ENCODE measurements at places on chromosomes 7 and 10.
A peak's percentile ranks its signal among the peaks of the same experiment; 100 is the strongest.

DNA sequence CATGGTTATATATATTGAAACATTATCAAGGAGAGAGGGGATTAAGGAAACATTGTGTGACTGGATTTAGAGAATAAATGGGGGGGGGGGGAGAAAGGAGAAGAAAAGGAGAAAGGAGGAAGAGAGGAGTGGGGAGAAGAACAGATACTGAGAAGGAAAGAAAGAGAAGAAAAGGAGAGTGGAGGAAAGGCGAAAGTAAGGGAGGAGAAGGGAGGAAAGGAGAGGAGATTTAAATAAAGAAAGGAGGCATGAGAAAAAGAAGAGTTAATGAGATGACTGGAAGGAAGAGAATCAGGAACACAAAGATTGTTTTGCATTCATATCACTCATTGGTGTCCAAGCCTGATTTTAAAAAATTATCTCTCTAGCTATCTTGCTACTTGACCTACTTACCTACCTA, 16.1 kb upstream of the TSPAN12 start:
- DNase-seq, result no peak

DNA sequence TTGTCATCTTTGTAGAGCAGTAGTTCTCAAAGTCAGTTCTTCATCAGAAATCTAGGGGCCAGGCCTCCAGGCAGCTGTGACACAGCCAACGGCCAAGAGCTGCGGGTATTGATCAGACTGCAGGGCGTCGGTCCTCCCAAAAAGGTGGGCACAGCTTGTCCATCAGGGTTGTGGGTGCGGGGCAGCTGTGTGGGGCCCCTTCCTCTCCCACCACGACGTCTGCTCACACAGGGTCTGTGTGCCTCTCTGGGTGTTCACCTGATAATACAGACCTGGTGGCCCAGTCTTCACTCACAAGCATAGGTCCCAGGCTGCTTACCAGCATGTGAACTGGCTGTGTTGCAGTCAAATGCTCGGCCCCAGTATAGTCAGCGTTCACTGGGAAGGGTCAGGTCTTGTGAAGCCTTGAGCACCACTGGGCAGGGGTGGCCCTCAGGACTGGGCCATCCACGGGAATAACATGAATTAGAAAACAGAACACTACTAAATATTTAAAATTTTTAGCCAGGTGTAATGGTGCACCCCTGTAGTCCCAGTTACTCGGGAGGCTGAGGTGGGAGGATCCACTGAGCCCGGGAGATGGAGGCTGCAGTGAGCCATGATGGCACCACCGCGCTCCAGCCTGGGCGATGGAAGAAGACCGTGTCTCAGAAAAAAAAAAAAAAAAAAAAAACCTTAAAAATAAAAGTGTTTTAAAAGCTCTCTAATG, 102.8 kb upstream of the DIP2C start:
- no peak for DNase-seq

DNA sequence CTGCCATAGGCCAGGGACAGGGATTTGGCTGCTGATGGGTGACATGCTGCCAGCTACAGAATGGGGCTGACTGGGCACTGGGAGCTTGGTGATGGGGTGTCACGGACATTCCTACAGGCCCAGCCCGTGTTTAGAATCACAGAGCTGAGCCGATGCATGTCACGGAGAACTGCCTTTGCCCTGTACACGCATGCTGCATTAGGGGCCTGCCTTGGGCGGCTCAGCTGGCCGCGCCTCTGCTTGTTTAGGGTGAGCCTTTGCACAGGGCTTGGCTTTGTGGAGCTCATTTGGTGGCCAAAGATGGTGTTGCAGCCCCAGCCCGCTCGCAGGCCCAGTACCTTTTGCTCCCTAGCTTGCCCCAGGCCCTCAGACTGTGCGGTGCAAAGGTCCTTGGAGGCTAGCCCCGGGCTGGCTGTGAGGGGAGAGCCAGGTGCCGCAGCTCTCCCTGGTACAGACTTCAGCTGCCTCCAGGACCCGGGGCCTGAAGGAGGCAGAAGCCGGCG, 108.4 kb upstream of the BTBD16 start:
- no peak for DNase-seq

DNA sequence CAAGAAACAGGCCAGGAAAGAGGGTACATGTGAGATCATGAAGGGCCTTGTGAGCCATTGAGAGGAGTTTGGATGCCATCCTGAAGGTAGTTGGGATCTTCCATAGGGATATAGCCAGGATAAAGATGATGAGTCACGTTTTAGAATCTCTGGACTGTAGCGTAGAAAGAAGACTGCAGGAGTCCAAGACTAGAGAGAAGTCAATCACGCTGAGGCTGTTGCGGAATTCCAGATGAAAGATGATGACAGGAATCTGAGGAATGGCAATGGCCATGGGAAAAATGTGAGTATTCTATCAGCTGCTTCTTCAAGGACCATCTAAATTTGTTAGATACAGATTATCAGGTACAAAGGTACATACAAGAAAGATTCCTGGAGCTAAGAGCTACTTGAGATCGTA, 711.3 kb downstream of the GRM8 start:
- DNase-seq, result no peak

GRCh38 chr10:58967551-58968388, 208.7 kb upstream of the PHYHIPL start:
- DNase-seq, result no peak

- DNase-seq, result no peak
These were observed 122.6 kb downstream of the MARCHF5 start for GRCh38 chr10:92413519-92413918.

GRCh38 chr10:96622013-96622787, 35.4 kb upstream of the TM9SF3 start:
- DNase-seq, result no peak

GRCh38 chr10:121043124-121043849, 192.1 kb downstream of the WDR11 start:
- peak; percentile 90 for DNase-seq

- peak; percentile 26 for DNase-seq
These were observed 192.7 kb downstream of the PTPRN2 start for GRCh38 chr7:158394936-158395335.

DNA sequence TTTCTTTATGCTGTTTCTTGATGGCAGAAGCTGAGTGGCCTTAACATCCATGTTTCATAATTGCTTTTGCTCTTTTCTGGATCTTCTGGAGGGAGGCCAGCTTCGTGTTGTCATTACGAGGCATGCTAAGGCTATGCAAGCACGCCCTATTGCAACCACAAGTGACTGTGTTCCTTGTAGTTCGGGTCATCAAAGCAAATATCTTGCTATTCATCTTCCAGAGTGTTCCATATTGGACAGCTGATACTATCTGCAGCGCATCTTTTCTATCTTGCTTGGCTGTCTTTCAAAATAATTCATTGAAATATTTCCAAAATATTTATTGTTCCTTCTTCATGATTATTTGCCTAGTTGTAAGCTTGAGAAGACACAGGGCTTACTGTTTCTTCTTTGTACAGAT, 5.0 kb downstream of the EPHB6 start:
- peak; percentile 45 for DNase-seq

DNA sequence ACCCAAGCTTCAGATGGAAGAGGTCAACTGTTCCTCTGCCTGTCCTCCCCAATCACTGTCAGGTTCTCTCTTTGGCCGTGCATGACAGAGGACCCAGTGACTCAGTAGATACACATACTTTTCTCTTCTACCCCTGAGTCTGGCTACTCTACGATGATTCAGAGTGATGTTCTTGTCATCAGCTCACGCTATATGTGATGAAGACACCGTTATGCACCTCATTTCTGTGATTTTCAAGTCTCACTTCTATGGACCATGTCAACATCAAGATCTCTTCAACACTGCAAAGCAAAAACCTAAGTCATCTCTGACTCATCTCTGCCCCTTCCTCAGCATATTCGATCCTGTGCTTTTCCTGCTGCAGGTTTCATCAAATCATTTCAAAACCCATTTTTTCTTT, 76.6 kb upstream of the DGKI start:
- no peak for DNase-seq

DNA sequence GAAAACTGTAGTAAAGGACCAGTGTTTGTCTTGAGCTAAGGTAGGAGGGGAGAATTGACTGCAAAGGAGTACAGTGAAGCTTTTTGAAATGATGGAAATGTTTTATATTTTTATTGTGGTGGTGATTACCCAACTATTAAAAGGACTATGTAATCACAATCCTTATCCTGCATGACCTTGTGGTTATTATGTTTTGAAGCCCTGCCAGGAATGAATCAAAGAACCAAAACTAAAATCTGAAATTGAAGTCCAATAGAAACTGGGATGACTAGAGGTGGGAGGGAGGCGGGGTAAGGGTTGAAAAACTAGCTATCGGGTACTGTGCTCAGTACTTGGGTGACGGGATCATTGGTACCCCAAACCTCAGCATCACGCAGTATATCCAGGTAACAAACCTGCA, 8.2 kb downstream of the CCDC7 start:
- DNase-seq, result no peak

DNA sequence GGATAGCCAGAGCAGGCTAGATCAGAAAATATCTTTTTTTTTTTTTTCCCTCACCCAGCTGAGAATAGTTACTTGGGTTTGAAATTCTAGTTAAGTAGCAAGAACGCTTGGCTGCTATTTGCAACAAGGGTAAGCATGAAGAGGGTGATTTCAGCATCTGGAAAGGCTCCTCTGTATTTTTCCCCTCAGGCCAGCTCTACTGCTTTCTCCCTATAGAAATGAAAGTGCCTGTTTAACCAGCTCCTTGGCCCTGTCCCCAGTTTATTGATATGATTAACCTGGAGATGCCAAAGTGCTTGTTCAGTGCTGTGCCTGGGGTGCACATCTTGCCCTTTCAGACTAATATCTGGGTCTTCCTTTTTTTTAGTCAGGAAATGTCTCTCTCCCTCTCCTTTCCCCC, 37.1 kb downstream of the AP3M1 start:
- no peak for DNase-seq

DNA sequence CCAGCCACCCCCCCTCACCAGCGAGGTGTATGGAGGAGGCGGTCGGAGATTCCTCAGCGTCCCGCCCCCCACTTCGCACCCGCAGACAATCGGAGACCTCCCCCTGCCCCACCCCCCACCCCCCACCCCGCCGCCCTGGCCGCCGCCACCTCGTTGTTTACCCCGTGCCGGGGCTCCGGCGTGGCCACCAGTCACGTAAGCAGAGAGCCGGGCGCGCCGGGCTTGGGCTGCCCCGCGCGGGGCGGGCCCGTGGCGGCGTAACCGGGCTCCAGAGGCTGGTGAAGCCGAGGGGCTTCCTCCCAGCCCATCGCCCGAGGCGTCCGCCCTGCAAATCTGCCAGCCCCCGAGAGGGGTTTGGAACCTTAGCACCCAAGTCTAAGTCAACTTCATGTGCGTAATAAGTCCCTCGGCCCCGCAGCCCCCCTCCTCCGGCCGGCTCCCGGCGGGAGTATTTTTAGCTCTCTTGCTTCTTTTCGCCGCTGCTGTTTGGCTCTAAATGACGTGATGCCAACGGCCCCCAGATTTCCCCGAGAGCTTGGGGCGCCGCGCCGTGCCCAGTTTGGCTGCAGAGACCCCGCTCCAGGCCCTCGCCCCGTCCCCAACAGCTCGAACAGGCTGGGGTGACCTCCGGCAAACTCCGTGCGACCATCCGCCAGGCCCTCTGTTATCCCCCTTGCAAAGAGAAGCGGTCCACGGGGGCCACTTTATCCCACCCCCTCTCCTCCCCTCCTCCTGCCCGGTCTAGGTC, 2.7 kb downstream of the MXI1 start:
- no peak for DNase-seq

DNA sequence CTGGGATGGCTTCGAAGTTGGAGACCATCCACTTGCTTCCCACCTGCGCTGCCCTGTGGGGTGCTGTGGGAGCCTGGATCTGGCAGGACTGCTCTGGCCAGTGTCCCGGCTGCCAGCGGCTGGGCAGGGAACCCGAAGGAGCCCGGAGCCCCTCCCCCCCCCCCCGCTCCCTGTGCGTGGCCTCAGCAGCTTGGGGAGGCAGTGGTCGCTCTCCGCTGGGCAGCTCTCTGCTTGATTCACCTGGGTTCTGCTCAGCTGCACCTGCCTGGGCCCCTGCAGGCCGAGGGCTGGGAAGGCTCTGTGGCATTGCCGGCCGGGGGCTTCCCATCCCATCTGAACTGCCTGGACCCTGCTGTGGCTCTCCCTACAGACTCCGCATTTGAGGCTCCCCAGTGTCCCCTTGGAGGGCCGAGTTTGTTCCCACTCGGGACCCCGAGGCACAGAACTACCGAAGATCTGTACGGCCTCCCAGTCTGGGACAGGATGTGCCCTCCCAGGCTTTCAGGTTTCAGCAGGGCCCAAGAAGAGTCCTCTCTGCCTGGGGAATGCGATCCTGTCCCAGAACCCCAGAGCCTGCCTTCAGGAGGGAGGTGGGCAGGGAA, 525.1 kb downstream of the TCERG1L start:
- no peak for DNase-seq

- no peak for DNase-seq
These were observed 198.5 kb upstream of the TMEM196 start for GRCh38 chr7:19971956-19972355.

- DNase-seq, result no peak
These were observed 74.1 kb upstream of the GRB10 start for GRCh38 chr7:50856806-50857205.

- no peak for DNase-seq
These were observed 37.7 kb downstream of the ATXN7L1 start for GRCh38 chr7:105838627-105839231.

- DNase-seq, result no peak
These were observed 4.9 kb upstream of the CCL24 start for GRCh38 chr7:75818472-75818871.

DNA sequence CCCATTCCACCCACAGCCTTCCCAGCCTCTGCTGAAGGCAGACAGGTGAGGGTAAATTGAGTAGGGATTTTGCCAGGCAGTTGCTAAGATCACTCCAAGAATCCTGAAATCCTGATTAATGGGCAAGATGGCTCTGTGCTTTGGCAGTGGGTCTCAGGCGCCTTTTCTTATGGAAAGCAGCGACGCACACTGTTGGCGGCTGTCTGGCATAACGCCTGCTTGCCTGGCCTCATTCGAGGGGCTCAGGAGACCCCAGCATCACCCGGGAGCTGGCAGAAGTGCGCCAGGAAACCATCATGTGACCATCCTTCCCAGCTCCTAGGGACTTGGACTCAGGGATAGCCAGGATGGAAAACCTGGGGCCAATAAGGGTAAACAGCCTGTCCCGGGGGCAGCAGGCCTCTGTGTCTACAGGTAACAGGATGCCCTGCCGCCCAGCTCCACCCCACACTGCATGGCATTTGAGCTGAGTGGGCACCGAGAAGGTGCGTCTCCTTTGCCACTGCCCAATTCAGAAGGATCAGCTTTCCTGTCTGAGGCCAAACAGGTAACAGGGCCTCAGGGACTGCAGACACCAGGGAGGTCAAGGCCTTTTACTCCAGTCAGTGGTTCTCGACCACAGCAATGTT, 98.6 kb downstream of the FAM53B start:
- DNase-seq, result no peak

DNA sequence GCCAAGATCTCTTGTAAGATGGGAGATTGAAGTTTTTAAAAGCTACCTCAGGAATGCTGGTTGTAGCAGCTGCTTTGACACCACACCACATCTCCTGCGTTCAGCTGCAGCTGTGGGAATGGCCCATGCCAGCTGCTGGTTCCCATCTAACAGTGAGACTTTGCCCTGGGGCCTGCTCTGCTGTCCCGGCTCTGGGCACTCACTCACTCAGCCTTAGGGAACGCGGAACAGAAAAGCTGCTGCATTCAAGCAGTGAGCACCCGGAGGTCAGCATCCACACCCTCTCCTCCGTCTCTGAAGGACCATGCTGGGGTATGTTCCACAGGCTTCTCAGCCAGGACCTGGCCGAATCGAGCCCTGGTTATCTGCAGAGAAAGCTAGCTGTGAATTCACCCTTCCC, 197.1 kb upstream of the CXCL12 start:
- DNase-seq, result no peak

Measured in SK-MEL-5 (cell line).